ENCODE measurements at places on chromosomes 5 and 9.

DNA sequence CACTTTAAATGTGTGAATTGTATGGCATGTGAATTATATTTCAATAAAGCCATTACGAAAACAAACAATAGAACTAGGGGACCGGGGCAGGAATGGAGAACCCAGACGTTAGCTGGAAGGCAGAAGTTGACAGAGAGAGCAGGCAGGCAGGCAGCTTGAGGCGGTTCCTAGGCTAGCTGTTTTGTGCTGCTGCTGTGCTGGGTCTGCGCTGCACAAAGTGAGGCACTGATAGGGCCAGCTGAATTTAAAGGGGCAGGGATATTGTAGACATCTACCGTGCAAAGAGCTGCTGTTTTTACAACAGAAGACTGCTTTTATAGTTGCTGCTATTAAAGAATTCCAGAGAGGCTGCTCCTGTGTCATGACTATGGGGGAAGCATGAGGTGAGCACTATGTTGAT, 21.6 kb upstream of the MIER3 start:
- DNase-seq: no peak

GRCh38 chr5:65916636-65917035, 9.7 kb upstream of the ERBIN start:
- no peak for DNase-seq

- no peak for DNase-seq
These were observed 185.9 kb downstream of the SEMA6A start for GRCh38 chr5:116388564-116389258.

GRCh38 chr9:119707228-119707845, 338.1 kb upstream of the BRINP1 start:
- DNase-seq: no peak

- no peak for DNase-seq
These were observed 159.7 kb downstream of the SNCAIP start for GRCh38 chr5:122471752-122472061.

DNA sequence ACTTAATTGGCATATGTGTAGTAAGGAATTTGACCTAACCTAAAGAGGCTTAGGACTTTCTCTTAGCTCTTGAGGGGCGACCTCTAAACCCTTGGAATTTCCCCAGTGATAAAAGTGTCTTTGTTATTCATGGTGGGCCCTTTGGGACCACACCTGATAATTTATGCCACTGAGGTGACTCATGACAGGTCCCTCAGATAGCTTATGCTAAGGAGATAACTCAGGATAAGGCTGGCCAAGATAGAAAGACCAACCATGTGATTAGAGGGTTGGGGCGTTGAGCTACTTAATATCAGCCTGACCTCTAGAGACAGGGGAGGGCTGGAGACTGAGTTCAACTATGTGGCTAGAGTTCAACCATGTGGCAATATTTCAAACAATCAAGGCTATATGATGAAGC, 218.1 kb downstream of the AP3B1 start:
- DNase-seq: no peak

GRCh38 chr5:72427488-72428437, 79.4 kb downstream of the ZNF366 start:
- DNase-seq: no peak

GRCh38 chr9:136328622-136329041, 1.3 kb downstream of the GPSM1 start:
- peak; percentile 30 for DNase-seq

- DNase-seq: no peak
These were observed 27.6 kb downstream of the COL15A1 start for GRCh38 chr9:98971168-98971914.

DNA sequence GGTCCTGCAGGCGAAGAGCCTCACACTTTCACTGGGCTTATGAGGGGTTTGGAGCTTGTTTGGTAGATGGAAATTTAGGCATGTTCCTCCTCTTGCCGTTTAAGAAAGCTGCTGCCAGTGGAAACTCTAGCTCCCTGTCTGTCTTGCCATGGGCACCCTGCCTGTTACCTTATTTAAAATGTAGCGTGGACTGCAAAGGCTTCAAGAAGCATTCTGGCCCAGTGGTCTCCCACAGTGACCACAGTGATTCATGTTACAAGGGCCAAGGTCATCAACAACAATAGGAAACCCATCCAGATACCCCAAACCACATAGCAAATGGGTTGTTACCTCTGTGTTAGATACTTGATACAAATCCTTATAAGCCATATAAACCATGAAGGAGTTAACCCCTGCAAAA, 96.6 kb downstream of the DPYSL3 start:
- no peak for DNase-seq

DNA sequence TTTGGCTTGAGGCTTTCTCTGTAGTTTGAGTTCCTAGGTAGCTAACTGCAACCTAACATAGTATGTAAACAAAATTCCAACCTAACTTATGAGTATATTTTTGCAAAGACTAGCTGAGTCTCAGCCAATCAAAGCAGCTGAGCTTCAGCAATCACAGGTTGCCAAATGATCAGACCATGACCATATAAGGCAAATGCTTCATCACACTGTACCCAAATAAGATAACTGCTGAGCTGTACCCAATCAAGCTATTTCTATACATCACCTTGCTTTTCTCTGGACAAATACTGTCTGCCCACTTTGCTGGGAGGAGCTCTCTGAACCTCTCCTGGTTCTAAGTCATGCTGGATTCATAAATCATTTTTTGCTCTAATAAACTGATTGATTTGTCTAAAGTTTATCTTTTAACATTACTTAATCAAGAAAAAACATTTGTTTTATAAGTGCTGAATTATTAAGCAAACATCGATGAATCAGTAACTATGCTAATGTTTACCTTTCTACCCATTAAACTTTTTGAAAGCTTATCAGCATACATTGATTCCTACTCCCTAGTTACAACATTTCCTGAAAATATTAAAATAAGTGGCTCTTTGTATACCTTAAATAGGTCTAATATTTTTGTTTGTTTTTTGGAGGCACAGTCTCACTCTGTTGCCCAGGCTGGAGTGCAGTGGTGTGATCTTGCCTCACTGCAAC, 129.7 kb upstream of the PCA3 start:
- DNase-seq: no peak

DNA sequence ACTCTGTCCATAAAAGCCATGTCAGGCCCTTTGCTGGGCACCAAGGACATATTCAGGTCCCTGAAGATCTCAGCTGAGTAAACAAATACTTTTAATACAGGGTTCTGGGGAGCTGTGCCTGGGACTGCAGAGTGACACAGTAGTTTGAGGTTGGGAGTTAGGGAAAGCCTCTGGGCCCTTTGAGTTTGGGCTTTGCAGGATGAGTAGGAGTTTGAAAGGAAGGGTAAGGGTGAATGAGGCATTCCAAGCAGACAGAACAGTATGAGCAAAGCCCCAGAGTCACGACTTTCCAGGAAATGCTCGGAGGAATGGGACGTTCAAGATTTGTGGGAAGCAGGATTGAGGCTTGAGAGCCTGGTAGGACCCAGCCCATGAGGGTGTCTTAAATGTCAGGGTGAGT, 13.3 kb downstream of the CRB2 start:
- DNase-seq: no peak

- no peak for DNase-seq
These were observed 104.3 kb upstream of the SIMC1 start for GRCh38 chr5:176133877-176134276.

GRCh38 chr5:473551-474192, 30.7 kb downstream of the EXOC3 start:
- DNase-seq: peak; percentile 84

GRCh38 chr9:84354035-84354434, 13.5 kb upstream of the SLC28A3 start:
- DNase-seq: no peak

DNA sequence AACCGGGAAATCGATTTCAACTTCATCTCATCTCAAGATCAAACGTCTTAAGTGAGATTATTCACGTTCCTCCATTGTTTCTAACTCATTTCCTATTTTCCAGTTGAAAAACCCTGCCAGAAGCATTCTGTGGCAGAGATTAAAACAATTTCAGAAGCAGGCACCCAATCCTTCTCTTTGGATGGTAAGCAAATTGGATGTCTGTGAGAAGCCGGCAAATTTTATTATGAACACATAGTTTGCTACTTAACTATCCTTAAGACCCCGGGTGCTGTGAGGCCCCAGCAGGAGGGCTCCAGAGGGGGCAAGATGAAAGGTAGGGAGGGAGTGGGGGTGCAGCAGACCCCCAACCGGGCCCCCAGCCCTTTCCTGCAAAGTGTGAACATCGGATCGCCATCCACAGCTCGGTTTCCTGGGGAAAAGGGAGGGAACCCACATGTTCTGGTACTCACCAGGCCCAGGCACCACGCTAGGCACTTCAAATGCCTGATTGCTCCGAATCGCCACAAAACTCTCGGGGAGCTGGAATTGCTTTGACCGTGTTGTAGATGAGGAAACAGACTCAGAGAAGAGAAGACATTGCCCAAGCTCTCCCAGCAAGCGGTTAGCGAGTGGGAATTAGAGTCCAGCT, 167.1 kb upstream of the MVB12B start:
- no peak for DNase-seq

- no peak for DNase-seq
These were observed 14.7 kb downstream of the IGIP start for GRCh38 chr5:140140435-140140834.

DNA sequence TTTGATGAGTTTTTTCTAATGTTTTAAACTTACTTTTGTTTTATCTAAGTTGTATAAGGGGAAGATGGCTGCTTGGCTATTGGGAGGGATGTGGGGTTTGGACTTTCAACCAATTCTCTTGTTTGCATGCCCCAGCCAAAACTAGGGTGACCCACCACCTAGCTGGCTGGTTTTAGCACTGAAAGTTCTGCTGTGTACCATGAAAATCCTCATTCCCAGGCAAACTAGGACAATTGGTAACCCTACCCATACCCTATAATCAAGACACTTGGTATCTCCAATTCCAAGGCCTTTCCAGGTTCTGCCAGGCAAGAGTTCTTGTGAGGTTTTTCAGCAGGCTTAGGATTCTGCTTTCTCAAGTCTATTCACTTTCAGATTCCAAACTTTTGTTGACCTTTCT, 13.1 kb downstream of the RAB3C start:
- DNase-seq: no peak

GRCh38 chr9:107336718-107337360, 53.8 kb downstream of the RAD23B start:
- DNase-seq: no peak

DNA sequence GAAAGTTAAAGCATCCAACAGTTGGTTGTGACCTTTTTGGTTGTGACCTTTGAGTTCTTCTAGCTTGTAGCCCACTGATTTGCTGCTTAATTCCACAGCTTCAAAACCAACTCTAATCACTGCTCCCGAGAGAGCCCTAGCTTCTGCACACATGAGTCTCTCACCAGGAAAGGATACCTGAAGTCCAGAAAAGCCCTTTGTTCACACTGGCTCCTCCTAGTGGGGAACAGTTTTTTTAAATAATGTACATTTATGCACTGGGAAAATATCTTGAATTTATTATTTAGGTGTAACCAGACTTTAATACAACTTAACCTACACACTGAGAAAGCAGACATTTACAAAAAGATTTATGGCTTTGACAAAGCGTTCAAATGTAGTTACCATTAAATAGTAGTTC, 120.2 kb upstream of the CCDC152 start:
- no peak for DNase-seq

DNA sequence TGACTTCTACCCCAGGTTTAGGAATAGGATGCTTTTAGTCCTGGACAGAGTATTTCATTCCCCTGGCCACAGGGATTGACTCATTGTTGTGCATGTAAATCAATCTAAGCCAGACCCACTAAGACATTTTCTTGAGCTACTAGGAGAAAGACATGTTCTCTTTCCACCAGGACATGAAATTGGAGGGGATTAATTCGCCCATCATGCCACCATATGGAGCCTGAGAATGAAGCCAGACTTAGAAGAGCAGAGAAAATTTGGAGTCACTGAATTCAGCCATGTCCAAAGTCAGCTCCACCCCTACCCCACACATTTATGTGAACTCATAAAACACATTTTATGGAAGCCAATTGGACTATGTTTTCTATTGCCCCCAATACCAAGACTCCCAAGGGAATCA, 322.5 kb downstream of the NFIB start:
- DNase-seq: no peak

DNA sequence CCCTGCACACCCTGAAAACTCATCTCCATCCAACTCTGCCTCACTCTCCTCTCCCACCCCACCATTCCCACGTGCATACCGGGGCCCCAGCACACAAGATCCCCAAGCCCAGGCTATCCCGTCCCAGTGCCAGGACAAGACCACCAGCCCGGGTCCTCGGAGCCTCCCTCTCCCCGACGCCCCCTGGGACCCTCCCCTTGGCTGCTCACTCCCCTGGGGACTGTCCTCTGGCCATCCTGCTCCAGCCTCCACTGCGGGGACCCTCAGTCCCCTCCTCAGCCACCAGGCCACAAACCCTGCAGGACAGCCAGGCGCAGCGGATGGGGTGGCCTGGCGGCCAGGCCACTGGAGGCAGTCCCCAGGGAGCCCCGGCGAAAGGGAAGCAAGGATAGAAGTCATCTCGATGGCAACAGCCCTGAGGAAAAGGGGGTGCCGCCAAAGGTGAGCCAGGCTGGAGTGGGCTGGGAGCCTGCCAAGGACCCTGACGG, 62.8 kb downstream of the C9orf50 start:
- DNase-seq: no peak

DNA sequence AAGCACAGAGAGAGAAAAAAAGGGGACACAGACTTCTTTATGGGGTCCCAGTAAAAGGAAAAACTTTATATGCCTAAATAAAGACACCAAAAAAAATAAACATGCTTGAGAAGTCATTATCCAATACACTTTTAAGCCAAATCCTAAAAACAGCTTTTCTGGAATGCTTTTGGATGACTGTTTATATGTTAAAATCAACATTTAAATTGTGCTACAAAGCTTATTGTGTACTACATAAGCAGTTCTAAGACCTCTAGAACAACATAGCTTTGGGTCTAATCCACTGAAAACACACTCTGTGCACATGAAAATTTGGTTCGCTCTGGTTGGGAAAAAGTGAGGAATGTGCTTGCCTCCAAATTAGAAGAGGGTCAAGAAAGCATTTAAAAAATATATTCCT, 92.5 kb downstream of the EBF1 start:
- DNase-seq: no peak

GRCh38 chr9:114484854-114485443, 20.3 kb downstream of the WHRN start:
- no peak for DNase-seq

DNA sequence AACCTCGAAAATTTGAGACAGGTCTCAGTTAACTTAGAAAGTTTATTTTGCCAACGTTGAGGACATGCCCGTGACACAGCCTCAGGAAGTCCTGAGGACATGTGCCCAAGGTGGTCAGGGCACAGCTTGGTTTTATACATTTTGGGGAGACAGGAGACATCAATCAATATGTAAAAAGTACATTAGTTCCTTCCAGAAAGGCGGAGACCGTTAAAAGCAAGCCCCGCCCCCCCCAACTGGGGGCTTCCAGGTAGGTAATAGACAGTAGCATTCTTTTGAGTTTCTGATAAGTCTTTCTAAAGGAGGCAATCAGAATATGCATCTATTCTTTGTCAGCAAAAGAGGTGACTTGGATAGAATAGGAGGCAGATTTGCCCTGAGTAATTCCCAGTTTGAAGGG, 599 bp upstream of the MOCS2 start:
- DNase-seq: no peak

GRCh38 chr5:36111238-36111637, 40.4 kb downstream of the LMBRD2 start:
- DNase-seq: no peak
